H4 (cell line): ENCODE measurements at places on chromosomes 2 and 18. TPM values are rescaled to one million over a fixed set of nuclear protein-coding genes. Genes with fewer than 3 reads are reported as not detected.

DNA sequence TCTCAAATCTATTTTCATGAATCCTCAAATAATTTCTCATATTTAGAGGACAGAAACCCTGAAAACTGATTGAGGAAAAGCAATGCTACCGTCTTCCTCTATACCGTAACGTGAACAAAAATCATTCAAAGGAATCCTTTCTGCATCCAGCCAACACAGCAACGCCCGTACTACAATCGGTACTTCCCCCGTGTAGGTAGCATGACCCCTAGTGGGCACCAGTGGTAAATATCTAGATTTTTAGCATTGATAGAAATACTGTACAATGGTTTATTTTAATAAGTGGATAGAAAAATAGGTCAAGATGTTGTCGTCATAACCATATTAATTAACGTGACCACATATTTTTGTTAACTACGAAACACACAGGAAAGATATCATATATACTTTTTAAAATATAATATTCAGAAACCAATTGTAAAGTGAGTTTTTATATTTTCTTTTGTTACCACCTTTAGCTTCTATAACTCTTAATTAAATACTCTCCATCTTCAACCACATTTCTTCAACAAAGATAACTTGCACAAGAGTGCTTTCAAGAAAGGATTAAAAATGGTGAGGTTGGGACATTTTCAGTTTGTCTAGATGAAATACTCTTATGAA lies 194.1 kb downstream of the SS18 start:
- peak; percentile 60 for DNase-seq

DNA sequence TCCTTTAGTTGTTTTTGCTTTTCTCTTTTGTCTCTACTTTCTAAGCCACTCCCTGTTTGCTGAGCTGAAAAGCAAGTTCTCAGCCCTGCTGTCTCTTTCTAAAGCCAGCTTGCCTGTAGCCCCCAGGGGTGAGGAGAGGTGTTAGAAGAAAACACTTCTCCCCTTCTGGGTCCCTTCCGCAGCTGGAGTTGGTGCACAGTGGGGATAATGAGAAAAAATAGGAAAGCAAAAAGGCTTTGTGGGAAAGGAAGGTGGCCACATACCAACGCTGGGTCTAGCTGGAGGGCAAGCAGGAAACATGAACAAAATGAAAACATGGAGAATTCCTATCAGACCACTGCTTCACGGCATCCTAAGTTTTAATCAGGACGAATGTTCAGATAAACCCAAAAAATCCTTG lies 15.5 kb upstream of the SLC20A1 start:
- no peak for DNase-seq

DNA sequence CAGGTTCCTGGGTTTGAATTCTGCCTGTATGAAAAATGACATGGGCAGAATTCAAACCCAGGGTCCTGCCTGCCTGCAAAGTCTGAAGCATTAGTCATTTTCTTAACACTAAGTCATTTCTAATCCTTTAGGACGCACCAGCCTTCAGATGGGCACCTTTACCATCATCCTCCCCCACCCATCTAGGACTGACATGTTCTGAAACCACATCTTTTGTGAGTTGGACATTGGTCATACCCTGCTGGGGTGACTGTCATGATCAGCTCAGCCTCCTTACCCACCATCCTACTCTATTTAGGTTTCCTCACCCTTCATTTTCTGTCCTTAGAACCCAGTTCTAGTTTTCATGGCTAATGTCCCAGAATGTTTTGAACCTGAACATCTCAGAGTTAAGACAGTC lies 104.9 kb downstream of the TRIB2 start:
- DNase-seq = no peak

DNA sequence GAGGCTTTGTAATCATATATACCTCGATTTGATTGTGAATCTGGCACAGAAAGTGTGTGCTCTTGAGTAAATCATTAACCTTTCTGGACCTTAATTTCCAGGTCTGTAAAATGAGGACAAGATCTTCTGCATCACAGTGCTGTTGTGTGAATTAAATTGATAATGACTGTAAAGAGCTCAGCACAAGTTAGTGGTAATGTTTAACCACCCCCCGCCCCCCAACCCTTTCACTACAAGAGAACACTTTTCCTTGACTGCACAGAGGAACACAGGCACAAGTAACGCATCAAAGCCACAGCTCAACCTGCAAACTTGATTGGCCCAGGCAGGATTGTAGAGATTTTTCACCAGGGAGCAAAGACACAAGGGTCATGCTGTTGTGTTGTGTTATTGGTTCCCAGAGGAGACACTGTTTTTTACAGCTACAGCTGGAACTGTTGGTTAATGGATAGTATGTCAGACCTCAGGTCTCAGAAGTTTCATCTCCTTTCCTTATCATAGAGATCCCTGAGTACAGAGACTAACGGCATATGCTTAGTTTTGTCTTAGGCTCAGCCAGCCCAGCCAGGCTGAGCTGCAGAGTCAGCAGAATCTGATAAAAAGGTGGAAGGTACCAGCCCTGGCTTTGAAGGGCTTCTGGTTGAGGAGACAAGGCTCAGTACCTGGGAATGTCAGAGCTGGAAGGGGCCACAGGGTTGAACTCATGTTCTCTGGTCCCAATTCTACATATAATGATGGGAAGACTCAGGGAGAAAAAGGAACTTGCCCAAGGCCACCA lies 10.6 kb downstream of the SETBP1 start:
- DNase-seq = no peak

- DNase-seq = peak; percentile 94
Observed at GRCh38 chr2:104853534-104854497, at the start of gene POU3F3. TSS of gene POU3F3 (plus strand) at chr2:104854115. CDS start at chr2:104855511, 1,396 bp downstream.

DNA sequence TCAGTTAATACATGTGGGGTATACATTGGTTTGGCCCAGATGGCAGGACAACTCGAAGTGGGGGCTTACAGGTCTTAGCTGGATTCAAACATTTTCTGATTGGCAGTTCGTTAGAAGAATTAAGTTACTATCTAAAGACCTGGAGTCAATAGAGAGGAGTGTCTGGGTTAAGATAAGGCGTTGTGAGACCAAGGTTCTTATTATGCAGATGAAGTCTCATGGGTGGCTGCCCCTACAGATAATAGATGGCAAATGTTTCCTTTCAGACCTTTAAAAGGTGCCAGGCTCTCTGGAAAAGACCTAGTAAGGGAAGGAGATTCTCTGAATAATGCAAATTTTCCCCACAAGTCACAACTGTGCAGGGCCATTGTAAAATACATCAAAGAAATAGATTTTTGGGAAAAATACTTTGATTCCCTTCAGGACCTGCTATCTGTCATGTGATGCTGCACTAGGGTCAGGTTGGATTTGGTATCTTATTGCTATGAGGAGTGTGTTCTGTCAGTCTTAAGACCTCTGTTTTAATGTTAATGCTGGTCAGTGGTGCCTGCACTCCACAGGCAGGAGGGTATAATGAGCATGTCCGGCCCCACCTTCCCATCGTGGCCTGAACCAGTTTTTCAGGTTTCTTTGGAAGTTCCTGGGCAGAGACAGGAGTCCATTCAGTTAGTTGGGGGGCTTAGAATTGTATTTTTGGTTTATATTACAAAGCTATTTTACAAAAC lies 14.3 kb upstream of the MC5R start:
- DNase-seq = no peak

- DNase-seq = peak; percentile 24
Observed at GRCh38 chr2:195779491-195779890, 122.5 kb downstream of the SLC39A10 start.

GRCh38 chr18:3411854-3412268 lies 38.1 kb upstream of the TGIF1 start:
- DNase-seq = no peak

GRCh38 chr2:79935771-79936657 lies 368.5 kb downstream of the LRRTM1 start:
- DNase-seq = peak; percentile 83

DNA sequence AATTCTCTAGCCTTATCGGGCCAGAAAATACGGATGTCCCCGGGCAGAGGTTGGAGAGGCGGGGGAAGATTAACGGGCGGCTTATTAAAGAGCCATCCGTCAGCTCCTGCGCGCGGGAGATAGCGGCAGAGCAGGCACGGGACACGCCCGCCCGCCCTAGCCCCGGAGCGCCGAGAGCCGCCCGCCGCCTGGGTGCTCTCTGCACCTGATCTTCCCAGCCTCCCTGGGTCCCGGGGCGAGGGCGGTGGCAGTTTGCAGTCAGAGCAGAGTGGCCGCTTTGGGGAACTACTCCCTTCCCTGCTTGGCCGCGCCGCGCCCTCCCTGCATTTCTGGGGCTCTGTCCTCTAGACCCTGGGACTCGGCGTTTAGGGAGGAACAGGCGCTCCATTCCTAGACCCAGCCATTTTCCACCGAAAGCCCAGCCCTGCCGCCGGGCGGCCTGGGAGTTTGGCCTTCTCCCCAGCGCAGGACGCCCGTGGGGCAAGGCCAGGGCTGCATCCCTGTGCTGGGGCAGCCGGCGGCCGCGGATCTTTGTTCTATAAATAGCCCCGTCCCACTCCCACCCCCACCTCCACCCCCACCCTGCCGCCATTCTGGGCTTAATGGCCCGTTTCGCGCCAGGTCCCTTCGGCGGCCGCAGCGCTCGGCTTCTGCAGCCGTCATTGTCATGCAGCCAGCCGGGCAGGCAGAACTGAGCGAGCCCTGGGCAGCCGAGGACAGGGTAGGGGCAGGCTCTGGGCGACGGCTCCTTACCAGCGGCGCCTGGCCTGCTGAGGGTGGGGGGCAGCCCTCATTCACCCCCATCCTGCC lies 6.6 kb downstream of the GAD1 start:
- no peak for DNase-seq

DNA sequence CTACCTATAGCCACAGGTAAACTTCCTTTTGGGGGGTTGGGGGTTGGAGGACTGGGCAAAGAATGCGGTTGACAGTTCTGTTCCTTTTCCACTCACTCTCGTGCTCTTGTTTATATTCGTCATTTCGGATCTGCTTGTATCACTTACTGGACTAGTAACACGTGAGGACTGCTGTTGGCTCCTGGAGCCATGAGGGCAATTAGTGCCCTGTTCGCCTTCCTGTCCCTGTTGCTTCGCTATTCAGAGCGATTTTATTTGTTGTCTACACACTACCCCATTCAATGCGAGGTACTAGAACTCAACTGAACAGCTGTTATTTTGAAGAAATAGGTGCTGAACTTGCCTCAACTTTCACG lies 1.1 kb downstream of the KCNJ3 start:
- no peak for DNase-seq

DNA sequence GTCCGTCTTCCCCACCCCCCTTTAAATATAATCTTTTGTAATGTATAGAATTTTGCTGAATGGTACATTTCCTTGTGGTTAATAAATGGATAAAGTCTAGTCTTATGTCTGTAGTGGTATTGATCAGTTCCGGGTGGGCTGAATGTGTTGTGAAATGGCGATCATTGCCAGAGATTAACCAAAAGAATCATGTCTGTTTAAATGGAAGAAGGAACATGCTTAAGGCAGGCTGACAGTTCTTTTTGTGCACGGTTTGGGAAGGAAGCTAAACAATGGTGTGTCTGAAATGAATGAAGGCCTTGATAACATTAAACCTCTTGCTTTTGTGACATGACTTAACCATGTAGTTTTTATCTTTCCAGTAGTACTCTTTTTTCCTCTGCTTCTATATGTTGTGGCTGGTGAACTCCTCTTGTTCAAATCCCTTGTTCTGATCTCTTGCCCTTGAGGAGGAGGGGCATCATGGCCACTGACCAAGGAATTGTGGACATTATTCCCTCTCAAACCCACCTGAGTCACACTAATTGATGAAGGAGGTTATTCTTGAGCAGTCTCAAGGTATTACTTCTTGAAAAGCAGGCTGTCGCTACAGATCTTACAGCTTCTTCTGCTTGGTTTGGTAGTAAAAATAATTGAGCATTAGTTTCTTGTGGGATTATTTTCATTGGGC lies 1.7 kb downstream of the ACVR2A start:
- no peak for DNase-seq

- DNase-seq = peak; percentile 5
Observed at GRCh38 chr2:135473567-135473966, 57.5 kb downstream of the ZRANB3 start.

GRCh38 chr2:158713523-158714138 lies 81.5 kb upstream of the DAPL1 start:
- DNase-seq = no peak

GRCh38 chr2:138028538-138028937 lies 64.3 kb downstream of the HNMT start:
- DNase-seq = no peak

GRCh38 chr2:86016581-86016980 lies 89.1 kb downstream of the POLR1A start:
- no peak for DNase-seq

DNA sequence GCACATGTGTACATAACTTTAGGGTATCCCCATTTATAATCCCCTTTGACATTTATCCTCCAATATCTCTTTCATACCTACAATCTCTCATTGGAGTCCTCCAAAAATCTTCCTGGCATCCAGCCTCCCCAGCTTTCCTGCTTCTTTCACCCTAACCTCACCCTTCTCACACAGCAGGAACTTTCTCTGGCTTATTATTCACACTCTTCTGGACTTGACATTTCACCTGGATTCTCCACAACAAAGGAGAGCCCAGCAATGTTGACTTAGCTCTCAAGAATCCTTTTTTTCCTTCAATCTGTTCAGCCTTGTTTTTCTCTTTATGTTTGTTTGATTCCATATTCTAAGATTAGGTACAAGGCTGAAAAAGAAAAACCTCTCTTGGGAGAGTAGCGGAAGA lies 783.6 kb upstream of the ACVR2A start:
- DNase-seq = no peak

- DNase-seq = no peak
Observed at GRCh38 chr2:240183875-240184590, 43.6 kb upstream of the OTOS start.

DNA sequence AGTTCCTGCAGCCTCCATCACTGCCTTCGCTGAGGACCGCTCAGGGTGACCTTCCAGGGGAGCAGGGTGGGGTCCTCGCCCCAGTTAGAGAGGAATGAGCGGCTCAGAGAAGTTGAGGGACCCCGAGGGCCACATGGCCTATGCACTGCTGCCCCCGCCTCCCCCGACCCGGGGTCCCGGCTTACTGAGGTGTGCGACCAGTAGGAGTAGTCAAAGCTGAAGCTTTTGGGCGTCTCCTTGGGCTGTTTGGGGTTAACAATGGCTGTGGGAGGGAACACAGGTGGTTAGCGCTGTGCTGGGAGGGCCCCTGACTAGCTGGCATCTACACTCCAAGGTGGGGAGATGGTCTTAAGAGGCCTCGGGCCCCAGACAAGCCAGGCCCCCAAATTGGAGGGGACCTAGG lies 31.0 kb downstream of the KIF1A start:
- DNase-seq = no peak

GRCh38 chr18:6543330-6543908 lies 128.7 kb upstream of the L3MBTL4 start:
- DNase-seq = peak; percentile 57

- peak; percentile 40 for DNase-seq
Observed at GRCh38 chr2:219010162-219010756, 17.0 kb upstream of the CRYBA2 start.

Gene LIMS3
- not detected in 2 replicates for total RNA-seq

Gene UGT1A5
- not detected in 2 replicates for total RNA-seq

Gene COL6A3
- total RNA-seq = 202 and 204 TPM in 2 replicates

Gene CTLA4
- total RNA-seq = not detected in 2 replicates

Gene ALPG
- total RNA-seq = not detected in 2 replicates

Gene KCNJ13
- 0.12 TPM in 1 of 2 replicates, not detected in the other for total RNA-seq

Gene CCL20
- not detected in 2 replicates for total RNA-seq

Gene IL1RL2
- not detected in 2 replicates for total RNA-seq

Gene CXCR1
- not detected in 2 replicates for total RNA-seq

Gene PLB1
- total RNA-seq = 0.10 and 0.21 TPM in 2 replicates

Gene DSG1
- total RNA-seq = 0.02 TPM in 1 of 2 replicates, not detected in the other
